ENCODE measurements at places on chromosomes 6 and 20. TPM values are rescaled to one million over a fixed set of nuclear protein-coding genes. Genes with fewer than 3 reads are reported as not detected.

DNA sequence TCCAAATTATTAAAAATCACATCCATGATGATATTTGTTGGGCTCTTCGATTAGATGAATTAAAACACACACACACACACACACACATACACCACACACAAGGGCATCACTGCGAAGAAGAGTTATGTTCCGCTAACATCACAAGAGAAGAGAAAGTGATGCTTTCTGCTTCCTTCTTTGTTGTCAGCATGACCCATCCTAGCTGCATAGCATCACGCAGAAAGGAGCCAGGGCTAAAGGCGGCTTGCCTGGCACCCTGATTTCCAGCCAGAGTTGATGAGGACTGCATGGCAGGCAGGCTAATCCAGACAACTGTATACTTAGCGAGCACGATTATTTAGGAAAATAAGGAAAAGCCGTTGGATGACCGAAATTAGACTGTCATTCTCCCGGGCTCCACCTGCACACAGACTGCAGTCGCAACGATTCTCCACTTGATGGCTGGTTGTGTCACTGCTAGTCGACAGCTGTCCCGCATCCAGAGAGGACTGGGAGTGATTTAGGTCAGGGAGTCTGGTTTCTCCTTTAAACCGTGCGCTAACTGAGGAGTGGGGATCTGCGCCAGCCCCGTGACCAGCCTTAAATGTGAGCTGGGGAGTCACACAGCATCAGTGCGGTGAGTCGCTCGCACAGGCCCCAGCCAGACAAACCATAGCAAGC, 70.6 kb upstream of the SOX4 start:
- no peak for DNase-seq

CDSN gene
- not detected for total RNA-seq

- DNase-seq = peak; percentile 31
Measured at GRCh38 chr6:138545621-138545980, 46.3 kb upstream of the NHSL1 start.

GRCh38 chr6:33777398-33778388, 11.2 kb downstream of the LEMD2 start:
- no peak for DNase-seq

DNA sequence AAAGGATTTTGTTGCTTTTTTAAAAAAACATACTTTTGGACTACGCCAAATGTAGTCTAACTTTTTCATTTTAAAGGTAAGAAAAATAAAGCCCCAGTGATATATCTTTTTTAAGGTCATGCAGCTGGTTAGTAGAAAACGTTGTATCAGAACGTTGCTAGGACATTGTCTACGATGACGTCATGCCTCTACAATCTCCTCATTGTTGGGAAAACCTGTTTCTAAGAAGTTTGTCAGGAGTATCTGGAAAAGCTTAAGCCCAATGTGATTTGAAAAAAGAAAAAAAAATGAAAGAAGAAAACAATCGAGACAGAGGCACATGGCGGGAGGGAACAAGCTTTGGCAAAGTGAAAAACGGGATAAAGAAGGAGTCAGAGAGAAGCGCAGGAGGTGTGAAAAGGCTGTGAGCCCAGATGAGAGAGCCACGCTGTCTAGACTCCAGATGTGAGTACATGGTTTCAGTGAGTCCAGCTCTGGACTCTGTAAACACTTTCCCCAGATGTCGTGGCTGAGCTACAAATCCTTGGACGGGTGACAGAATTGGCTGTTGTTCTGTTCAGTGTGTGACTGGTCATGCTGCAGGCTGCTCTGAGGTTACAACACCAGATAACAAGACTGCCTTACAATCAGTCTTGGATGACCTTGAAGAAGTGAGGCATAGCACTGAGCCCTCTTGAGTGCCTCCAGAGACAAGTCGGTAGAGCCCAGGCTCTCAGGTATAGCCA, 656.7 kb upstream of the ID4 start:
- no peak for DNase-seq

GRCh38 chr6:112086744-112087135, 542 bp downstream of the TUBE1 start:
- peak; percentile 64 for DNase-seq

RAMACL gene
- 1.1 TPM for total RNA-seq

DNA sequence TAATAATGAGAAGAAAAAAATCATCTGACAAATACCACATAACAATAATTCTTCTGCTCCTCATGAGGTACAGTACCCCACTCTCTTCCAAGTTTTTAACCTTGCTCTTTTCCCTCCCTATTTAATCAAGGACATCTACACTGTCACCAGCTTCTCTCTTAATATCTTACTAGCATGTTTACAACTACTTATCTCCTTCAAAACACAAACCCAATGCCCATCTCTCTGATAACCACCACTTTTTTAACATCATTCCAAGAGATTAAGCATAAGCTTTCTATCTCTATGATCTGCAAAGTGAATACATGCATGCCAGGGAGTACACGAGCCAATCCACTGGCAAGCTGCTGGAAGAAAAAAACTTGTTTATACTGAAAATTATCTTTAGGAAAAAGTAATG, 10.3 kb downstream of the CEP85L start:
- no peak for DNase-seq

BMP5 gene
- total RNA-seq = under 0.01 TPM

TRIM40 gene
- not detected for total RNA-seq

DNA sequence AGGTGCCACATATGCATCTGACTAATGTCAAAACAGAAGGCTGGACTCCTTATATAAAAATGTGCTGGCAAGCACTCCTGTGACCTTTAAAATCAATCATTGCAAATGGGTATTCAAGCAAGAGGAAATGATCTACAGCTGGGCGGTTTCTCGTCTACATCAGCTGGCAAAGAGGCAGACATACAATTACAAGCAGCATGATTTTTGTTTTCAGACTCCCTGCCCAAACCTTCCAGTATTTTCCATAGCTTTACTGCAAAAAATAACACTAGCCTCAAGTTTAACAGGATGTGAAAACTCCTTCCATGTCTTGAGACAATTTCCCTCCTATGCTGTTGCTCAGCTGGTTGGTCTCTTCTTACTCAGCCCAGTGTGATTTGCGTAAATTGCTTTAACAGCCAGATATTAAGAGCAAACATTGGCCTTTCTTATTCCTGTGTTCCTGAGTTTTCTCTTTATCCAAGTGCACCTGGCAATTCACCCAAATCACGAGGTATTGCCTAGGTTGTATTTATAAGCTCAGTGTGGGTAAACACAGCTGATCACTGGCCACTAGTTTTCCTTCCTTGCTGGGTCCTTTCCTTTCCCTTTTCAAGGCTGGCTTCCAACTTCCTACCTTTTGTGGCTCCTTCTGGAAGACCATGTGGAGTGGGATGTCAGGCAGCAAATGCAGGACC, 130.4 kb downstream of the MOXD1 start:
- DNase-seq = no peak

DNA sequence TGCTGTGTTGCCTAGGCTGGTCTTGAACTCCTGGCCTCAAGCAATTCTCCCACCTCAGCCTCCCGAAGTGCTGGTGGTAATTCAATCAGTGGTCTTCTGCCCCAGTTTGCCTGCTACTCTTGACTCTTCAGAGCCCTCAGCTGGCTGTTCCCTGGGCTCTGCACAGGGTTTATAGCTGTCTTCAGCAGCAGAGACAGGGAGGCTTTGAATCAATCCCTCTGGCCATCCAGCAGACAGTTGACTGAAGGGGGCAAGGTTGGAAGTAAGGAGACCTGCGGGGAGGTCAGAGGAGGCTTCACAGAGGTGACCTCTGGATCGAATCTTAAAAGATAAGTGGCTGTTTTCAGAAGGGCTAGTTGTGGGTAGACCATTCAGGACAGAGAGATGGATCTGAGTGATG, 26.0 kb upstream of the KIF3B start:
- DNase-seq = no peak

DNA sequence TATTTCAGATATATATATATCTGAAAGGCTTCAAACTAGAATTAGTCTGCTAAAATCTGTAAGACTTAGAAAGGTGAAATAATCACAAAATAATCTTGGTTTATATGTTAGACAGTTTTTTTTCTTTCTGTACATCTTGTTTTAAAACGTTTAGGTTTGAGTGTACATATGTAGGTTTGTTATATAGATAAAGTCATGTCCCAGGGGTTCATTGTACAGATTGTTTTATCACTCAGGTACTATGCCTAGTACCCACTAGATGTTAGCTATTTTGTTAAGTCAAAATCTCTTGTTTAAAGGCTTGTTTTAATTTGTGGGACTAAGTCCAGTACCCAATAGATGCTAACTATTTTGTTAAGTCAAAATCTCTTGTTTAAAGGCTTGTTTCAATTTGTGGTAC, 1339.0 kb upstream of the CITED2 start:
- no peak for DNase-seq

DNA sequence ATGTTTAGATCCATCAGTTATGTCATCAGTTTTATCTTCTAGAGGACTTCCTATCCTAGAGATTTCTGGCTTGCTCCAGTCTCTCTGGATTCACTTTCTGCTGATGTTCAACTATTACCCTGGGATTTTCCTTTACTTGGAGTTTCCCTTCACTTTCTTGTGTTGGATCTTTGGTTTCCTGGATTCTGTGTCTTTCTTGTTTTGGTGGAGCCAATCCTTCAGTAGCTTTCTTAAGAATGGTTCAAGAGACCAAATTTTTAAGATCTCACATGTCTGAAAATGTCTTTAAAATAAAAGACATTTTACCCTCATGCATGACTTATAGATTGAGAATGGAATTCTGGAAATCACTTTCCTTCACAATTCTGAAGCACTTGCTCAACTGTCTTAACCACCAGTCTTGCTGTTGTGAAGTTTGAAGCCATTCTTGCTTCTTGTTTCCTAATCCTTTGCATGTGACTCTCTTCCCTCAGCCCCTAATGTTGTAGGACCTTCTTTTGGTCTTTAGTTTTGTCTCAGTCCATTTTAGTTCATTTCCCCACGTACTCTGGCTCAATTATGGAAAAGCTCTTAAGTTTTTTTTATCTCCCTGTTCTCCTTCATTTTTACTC, 87.9 kb downstream of the ARID1B start:
- DNase-seq = peak; percentile 49

DNA sequence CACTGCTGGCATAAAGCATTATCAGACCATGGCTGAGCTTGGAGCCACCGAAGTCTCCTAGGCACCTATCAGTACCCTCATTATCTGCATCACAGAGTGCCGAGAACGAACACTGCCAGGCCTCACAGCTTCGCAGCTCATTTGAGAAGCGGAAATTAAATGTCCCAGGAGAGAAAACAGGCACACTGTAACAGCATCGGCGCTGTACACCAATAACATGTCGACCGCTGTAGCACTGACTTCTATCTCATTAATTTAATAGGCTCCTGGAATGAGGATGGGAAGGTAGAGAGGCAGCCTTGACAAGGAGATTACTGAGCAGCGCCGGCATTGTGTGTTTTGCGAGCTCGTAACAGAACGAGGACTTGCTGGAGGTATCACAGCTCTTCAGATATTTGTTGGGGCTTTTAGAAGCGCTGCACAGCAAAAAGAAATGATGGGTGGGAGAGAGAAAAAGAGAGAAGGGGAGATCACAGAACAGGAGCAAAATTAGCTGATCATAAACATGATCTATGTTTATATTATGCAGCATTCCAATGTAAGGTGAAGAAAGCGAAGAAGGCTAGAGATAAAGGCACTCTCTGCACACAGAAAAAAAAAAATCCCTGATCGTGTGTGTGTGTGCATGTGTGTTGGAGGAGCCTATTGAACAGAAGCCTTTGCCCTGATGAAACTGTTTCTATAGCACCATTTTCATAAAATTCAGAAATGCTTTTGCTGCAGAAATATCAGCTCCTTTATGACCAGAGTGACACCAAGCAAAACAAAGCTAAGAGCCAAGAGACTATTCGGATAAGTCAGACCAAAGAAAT, 29.2 kb downstream of the ID4 start:
- DNase-seq = no peak

- peak; percentile 25 for DNase-seq
Measured at GRCh38 chr6:12420626-12421025, 130.5 kb downstream of the EDN1 start.

DNA sequence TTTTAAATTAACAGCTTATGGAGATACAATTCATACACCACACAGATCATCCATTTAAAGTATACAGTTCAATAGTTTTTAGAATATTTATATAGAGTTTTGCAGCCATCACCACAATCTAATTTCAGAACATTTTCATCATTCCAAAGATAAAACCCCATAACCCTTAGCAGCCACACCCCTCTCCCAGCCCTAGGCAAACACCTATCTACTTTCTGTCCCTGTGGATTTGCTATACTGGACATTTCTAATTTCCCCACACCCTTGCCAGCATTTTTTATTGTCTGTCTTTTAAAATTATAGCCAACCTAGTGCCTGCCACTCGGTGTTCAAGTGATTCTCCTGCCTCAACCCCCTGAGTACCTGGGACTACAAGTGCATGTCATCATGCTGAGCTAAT, 23.0 kb upstream of the AKAP7 start:
- DNase-seq = no peak

DNA sequence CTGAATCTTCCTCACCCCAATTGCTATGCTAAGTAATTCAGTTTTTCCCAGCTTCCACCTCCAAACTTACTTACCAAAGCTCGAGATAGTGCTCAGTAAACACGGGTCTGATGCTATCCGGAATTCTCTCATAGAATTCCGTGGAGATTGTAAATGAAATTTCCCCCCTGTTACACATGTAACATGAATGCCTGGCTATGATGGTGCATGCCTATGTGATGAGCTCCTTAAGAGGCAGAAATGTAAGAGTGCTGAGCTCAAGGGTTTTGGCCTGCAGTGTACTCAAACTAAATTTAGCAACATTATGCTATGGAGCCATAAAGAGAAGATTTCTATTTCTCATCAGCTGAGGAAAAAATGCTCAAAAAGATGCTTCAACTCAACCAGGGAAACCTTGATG, 133.4 kb upstream of the FUT9 start:
- DNase-seq = no peak

C6orf15 gene
- total RNA-seq = not detected

DNA sequence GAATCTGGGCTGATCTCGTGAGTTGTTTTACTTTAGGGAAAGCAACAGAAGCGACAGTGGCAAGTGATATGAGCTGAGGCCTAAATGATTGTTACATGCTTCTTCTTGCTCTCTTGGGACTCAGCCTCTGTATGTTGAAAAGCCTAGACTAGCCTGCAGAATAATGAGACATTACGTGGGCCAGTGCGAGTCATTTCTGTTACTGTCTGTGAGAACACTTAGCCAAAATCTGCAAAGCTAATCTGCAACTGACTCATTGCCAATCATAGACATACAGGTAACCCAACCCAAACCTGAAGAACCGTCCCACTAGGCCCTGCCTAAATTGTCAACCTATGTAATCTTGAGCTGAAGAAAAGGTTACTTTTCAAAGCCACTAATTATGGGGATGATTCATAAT, 77.4 kb upstream of the F13A1 start:
- no peak for DNase-seq

Data from IMR-90 (cell line).